ENCODE measurements at places on chromosomes 7 and 10.

GRCh38 chr10:91080776-91081175 is 139.7 kb upstream of the PCGF5 start:
- DNase-seq, result no peak

DNA sequence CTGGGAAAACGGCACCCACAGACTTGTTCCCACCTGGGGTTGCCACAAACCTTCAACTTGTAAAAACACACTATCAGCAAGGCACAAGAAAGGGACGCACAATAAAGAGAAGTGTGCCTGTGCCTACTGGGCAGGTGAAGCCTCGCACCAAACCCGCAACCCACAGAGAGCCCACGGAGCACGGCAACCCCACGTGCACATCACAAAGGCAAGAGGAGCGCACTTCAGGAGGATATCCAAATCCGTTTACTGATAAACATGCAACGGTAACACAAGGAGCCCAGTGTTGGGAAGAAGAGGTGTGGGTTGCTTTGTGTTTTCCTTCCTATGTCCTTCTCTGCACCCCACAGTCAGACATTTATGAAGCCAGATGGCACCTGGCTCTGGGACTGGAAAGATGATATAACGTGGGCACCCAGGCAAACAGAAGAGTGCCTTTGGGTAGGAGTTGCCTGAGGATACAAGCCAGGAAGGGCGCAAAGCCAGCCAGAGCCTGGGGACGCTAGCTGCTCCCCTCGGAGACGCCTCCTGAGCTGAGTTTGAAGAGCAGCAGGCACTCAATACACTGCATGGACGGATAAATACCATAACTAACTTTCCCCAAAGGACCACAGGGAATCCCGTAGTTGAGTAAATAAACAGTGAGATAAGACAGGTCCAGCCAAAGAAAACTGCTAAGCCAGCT is 41.6 kb downstream of the TCERG1L start:
- no peak for DNase-seq

GRCh38 chr7:134041477-134041876 is 85.7 kb upstream of the LRGUK start:
- no peak for DNase-seq

DNA sequence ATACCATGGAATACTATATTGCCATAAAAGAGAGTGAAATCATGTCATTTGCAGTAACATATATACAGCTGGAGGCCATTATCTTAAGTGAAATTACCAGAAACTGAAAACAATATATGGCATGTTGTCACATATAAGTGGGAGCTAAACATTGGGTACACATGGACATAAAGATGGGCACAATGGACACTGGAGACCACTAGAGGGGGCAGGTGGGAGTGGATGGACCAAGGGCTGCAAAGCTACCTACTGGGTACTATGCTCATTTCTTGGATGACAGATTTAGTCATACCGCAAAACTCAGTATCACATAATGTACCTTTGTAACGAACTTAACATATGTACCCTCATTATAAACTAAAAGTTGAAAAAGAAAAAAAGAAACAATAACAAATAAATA is 1167.6 kb downstream of the NXPH1 start:
- DNase-seq, result no peak

DNA sequence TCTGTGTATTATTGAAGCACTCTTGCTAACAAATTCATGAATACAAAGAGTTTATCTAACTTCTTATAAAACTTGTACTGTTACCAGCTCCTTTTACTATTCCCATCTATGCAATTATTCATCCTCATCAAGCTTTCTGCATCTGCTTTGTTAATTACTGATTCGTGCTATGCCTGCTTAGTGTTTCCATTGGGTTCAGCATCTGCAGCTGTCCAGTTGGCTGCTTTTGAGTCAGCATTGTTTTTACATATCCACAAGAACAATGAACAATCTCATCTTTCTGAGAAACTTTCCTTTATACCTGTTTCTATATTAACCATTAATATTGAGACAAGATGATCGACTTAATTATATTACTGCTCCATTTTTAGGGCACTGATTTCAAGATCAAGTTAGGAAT is 19.6 kb upstream of the ANLN start:
- no peak for DNase-seq

GRCh38 chr10:67853512-67853911 is 15.5 kb upstream of the DNAJC12 start:
- no peak for DNase-seq

GRCh38 chr7:4042402-4043045 is 639.6 kb upstream of the FOXK1 start:
- no peak for DNase-seq

GRCh38 chr7:137613006-137613525 is 233.7 kb downstream of the DGKI start:
- no peak for DNase-seq

DNA sequence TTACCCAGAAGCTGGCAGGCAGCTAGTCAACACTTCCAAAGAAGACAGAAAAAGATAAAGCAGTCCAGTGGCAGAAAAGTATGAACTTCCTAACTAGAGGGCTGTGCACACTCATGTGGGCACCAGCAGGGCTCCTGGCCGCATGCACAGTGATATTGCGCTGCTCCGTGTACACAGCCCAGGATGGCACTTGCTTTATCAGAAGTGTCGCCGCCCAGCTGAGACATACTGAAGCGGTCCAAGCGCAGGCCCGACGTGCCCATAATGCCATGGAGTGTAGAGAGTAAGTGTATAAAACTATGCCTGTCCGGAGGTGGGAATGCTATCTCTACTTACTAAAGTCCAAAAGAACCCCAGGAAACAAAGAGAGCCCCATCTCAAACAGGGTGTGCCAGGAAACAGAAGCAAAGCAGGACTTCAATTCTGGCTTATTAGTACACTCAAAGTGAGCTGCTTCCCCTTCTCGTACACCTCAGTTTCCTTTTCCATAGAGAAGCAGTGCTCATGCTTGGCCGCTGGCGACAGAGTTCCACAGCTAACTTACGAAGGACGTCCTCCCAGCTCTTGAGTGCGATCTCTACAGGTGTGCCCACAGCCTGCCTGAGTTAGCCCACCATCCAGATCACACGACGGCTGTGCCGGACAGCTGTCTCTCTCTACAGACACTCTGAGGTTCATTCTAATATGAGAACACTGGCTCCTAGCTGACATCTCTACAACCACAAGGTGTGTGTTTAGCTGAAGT is 234.3 kb downstream of the COBL start:
- no peak for DNase-seq

GRCh38 chr10:48634198-48634983 is 29.5 kb upstream of the ARHGAP22 start:
- DNase-seq, result no peak

- no peak for DNase-seq
Measured at GRCh38 chr10:66538908-66539307, 386.9 kb upstream of the LRRTM3 start.

- no peak for DNase-seq
Measured at GRCh38 chr7:143258831-143259230, 4.4 kb upstream of the GSTK1 start.

- no peak for DNase-seq
Measured at GRCh38 chr10:4813023-4813422, 13.0 kb upstream of the AKR1E2 start.
